ENCODE measurements at places on chromosomes 5 and 9.

DNA sequence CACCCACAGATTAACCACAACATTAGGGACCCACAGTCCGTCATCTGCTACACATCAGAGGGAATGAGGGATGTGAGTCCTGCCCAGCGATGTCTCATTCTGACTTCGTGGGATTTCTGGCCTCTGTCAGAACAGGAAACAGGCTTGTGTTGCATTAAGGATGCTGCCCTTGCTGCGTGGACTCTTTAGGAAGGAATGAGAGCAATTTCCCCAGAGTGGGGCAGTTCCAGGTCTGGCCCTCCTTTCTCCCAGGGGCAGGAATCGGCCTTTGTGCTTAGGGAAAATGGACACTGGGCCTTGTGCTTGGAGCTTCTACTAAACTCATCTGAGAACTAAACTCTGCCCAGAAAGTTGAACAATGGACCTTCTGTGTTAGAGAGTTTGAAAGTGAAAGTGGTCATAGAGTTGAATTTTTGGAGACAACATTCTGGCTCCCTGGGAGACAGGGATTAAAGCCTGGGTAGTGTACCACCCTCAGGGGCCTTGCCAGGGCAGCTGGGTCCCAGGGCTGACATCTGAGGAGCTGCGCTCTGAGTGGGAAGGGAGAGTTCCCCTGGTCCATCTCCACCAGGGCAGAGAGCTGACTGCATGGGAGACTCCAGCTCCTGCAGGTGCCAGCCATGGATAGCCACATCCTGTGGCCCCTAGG is 37.8 kb upstream of the S1PR3 start:
- DNase-seq = no peak

DNA sequence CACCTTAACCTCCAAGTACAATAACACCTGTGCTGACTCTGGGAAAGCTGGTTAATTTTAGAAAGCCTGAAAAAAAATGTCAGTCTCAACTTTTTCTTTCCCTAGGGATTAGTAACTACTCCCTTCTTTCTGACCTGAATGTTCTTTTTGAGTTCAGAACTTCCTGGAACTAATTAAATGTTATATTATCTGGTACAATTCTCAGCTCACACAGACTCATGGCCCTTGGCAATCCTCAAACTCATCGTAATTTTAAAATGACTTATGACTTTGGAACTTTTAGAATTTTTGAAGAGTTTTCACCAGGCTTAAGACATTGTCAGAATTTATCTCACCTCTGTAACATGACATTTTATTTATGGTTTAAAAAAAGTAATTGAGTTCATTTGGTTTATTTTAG is 315.0 kb downstream of the FER start:
- DNase-seq = no peak

GRCh38 chr5:136242611-136243010 is 49.6 kb upstream of the SMIM32 start:
- DNase-seq = no peak

GRCh38 chr9:113426701-113427100 is 16.2 kb downstream of the C9orf43 start:
- no peak for DNase-seq

DNA sequence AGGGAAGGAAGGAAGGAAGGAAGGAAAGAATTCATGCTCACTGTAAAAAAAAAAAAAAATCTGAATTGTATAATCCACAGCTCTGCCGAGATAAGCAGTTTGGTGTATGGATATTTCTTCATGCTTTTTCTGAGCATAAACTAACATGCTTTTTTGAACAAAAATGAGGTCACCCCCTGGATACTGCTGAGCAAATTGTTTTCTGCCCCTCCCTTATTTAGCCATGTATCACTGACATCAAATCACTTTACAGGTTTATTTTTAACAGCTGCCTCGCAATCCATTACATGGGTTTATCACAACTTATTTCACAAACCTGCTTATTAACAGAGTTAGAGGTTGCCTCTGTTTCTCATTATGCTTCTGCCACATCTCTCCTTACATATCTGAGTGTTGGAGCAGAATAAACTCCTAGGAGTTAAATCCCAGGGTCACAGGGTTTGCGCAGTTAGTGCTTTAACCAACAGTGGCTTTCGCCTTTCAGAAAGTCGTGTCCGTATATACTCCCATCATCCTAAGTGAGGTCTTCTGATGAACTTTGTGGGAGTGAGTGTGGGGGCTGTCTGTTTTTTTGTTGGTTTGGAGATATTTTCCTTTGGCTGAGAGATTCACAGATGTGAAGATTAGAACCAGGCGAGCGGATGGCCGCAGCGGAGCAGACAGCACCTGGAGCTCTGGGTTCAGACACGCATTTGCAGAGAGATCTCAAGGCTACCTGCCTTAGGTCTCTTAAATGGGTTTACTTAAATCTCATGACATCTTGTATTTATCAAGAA is 57.7 kb downstream of the AK8 start:
- DNase-seq = no peak

DNA sequence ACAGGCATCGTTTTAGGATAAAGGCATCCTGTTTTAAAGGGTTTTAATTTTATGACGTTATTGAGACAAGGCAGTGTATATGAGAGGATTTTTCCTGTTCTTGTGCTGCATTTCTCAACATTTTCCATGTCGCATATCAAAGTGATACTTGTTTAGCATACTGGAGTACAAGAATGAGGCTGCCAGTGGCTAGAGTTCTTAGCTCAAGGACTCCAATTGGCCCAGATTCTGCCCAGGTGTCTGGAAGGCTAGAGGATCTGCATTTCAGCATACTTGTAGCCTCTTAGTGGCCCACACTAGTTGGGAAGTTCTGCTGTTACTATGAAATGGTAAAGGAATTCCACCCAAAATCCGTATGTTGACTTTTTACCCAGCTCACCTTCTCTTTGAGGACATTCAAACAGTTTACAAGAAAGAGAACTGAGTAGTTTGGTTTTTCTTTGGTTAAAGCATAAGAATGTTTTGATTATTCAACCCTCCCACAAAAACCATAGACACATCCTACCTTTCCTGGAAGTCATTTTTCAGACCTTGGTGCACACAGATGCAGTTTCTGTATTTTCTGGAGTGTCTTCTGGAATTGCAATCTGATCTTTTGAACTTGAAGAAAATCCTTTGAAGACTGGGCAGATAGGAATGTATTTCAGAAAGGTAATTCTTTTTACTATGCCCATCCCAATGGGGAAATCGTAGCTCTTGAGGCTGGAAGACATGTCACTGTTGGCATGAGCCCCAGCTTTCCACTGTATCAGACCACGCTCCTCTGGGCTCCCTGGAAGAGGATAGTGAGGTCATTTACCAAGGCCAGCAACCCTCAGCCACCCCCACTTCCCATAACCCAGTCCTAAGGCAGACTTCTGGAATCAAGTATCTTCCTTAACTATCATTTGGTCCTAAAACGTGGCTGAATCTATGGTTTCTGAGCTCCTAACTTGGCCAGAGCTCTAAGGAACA is 11.3 kb downstream of the SLC23A1 start:
- DNase-seq = no peak

- no peak for DNase-seq
These were observed 120.3 kb downstream of the NREP start for GRCh38 chr5:111636736-111637135.

- DNase-seq = peak; percentile 16
These were observed 42.2 kb upstream of the FBP1 start for GRCh38 chr9:94681508-94681907.

GRCh38 chr9:134186471-134187109 is 22.2 kb upstream of the RNU6ATAC start:
- DNase-seq = no peak

GRCh38 chr9:115234094-115234493 is 116.1 kb upstream of the TNC start:
- no peak for DNase-seq

- DNase-seq = no peak
These were observed 82.1 kb downstream of the GIN1 start for GRCh38 chr5:103037673-103038455.

DNA sequence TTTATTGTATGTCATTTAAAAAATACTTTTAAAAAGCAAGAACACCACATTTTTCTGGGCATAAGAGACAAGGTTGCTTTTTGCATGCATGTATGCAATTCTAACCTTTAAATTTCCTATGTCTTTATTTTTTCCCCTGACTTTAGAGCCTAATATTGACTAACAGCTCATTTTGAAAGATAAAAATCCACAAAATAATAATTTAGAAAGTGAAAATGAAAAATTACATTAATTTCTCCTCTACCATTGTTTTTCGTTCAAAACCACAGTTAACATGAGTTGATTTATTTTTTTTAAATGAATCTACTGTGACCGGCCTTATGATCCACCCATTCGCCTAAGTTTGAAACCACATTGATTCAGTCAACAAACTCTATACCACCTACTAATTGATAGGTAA is 137.5 kb upstream of the CDKN2B start:
- DNase-seq = no peak

DNA sequence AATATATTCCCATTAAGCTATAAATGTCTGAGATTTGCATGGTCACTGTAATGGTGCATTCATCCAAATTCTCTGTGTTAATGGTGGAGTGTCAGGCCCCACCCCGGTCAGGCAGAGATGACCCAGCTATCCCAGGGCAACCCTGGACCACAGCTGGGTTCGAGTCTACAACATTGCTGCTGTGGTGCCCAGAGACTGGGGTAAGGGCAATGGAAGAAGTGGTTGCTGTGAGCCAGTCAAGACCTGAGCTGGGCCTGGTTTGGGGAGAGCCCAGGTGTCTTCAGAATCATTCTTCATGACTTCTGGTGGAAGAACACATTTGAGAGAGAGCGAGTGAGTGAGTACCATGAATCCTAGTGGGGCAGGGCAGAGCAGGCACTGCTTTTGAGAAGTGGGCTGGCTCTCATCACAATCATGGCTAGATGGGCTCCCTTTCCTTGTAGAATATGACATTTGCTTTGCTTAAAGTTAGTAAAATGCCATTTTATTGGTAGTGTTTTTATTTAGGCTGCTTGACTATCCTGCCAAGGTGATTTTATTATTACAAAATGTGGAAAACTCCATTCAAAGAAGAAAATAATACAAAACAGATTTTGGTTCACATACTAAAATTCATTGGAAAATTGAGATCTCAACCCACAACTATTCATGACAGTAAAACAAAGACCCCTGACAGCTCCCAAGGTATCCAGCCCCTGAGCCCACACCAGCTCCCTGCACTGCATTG is 125.8 kb upstream of the SLC25A48 start:
- no peak for DNase-seq

DNA sequence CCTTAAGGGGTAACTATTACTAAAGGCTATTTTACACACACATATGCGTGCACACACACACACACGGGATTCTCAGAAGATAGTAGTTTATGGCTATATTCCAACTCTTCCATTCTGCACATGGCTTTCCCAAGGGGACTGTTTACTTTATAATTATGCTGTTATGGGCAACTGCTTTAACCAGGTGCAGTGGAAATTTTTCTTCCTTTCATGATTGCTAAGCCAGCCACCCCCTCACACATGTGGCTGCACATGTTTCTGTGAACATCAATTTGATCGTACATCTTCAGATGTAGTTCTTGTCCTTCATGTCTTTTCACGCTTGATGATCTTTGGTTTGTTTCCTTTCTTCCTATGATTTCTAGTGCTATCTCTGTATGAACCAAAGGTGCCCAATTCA is 37.0 kb downstream of the MRPS30 start:
- DNase-seq = no peak

DNA sequence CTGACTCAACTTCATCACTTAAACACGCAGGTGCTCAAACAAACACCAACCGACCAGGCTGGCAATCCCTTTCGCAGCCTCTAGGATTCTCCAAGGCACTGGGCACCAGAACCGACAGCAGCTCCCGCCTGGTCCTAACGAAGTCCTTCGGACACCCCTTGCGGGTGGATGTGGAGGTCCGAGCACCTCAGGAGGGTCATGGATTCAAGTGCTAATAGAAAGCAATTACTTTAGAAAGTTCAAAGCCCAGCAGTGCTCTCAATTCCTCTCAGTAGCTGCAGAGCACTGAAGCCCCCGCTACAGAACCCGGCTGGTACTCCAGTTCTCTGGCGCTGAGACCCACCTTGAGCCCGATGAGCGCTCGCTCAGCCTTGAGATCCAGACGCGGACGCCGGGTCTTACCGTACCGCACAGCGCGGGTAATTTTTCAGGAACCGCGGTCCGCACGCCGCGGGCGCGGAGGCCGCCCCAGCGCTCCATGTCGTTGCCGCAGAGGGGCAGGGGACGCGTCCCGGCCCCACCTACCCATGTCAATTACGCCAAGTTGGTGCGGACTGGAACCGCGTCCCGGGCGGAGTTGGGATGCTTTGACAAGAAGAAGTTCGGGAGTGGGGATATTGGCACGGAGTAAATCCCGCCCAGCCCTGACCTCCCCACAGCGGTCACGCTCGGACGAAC is 638 bp downstream of the MARCHF3 start:
- no peak for DNase-seq

GRCh38 chr9:112508377-112508776 is 21.8 kb downstream of the KIAA1958 start:
- no peak for DNase-seq

DNA sequence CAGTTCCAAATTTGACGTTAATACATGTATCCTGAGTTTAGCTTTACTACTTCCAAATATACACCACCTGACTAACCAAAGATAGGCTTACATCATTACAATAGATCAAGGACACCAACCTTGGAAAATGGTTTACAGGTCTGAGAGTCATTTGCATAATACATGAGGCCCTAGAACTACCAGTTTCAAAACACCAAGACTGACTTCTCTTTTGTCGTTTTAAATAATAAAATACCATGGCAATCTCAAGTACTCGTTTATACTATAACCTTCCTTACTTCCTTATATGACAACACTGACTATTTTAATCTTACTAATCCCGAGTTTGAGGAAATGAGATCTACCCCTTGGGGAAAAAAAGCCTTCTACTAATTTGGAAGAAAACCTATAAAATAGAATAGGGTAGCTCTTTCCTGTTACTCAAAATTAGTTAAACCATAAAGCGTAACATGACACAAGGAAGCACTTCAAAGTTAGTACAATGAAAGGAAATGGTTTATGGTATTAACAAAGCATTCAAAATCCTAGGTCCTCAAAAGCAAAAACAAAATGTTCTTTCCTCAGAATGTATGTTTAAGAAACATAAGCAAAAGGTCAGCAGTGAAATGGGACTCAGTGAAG is 42.1 kb downstream of the UBQLN1 start:
- no peak for DNase-seq

GRCh38 chr9:5321058-5321457 is 16.5 kb upstream of the RLN2 start:
- DNase-seq = no peak

Data from stimulated activated CD4-positive, alpha-beta T cell treated with anti-CD3 and anti-CD28 coated beads, Interleukin-15, amount 100 ng/mL, for 1 hour (primary cell).